ENCODE measurements at places on chromosomes 16 and 17.
A peak's percentile ranks its signal among the peaks of the same experiment; 100 is the strongest.

DNA sequence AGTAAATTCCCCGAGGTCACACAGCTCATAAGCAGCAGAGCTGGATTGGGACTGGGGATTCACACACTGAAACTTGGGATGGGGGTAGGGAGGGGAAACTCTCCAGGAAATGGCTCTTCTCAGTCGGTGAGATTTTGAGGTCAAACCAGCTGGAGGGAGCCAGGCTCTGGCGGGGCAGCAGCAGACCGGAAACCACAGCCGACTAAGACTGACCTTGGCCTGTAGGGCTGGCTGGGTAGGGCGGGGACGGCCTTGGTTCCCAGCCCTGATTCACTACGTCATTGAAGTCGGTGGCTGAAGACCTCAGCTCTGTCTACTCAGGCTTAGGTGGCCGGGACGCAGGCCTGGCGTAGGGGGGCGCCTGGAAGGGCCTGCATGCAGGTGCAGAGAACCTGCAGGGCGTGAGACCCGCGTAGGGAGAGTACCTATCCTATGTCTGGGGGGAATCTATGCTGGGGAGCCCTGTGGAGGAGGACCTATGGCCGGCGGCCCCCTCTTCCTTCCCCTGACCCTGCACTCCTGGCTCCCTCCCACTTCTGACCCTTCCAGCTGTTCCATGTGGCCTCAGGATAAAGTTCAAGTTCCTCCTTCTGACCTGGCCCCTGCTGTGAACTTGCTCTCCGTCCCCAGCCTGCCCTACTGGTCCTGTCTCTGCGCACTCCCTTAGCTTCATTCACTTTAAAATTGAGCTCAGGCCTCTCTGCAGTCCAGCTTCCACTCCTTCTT lies 11.9 kb upstream of the SLC4A1 start:
- peak; percentile 5 for DNase-seq

- DNase-seq: no peak
Observed at GRCh38 chr17:11290814-11291213, 49.8 kb downstream of the SHISA6 start.

DNA sequence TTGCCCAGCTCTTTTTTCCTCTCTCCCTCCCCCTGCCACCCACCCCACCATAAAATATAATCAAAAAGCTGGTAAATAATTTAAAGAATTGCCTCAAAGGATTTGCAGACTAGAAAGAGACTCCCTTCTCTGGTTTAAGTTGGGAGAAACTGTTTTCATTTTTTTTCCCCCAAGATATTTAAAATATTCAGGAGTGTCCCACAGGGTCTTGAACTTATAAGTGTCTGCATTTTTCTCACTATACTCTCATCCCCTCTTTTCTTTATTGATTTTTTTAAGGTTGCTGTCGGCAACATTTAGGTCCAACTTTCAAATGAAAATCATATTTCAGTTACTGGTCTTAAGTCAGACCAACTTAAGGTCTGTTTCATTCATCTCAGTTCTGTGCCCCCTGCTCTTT lies 210.2 kb downstream of the MSI2 start:
- DNase-seq: no peak

DNA sequence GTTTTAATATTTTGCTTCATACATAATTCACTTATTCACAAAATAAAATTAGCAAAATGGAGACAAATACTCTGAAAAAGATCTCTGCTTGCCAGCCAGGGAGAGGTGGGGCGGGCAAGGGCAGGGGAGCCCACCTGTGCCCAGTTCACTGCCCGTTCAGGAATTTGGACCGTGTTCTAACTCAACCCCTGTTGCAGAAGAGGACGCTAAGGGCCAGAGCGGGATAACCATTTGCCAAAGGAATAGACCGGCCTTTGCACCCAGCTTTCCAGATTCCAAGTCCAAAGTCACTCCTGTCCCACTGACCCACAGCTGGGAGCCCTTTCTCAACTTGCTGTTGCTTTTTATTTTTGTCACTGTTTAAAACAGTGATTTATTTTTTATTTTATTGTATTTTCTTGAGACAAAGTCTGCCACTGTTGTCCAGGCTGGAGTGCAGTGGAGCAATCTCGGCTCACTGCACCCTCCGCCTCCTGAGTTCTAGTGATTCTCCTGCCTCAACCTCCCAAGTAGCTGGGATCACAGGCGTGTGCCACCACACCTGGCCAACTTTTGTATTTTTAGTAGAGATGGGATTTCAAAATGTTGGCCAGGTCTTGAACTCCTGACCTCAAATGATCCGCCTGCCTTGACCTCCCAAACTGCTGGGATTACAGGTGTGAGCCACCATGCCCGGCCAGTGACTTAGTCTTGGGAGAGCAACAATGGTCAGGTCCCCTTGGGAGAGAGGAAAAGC lies 2.7 kb upstream of the PIEZO1 start:
- no peak for DNase-seq

GRCh38 chr16:54026456-54026855 lies 260.1 kb downstream of the IRX3 start:
- no peak for DNase-seq

DNA sequence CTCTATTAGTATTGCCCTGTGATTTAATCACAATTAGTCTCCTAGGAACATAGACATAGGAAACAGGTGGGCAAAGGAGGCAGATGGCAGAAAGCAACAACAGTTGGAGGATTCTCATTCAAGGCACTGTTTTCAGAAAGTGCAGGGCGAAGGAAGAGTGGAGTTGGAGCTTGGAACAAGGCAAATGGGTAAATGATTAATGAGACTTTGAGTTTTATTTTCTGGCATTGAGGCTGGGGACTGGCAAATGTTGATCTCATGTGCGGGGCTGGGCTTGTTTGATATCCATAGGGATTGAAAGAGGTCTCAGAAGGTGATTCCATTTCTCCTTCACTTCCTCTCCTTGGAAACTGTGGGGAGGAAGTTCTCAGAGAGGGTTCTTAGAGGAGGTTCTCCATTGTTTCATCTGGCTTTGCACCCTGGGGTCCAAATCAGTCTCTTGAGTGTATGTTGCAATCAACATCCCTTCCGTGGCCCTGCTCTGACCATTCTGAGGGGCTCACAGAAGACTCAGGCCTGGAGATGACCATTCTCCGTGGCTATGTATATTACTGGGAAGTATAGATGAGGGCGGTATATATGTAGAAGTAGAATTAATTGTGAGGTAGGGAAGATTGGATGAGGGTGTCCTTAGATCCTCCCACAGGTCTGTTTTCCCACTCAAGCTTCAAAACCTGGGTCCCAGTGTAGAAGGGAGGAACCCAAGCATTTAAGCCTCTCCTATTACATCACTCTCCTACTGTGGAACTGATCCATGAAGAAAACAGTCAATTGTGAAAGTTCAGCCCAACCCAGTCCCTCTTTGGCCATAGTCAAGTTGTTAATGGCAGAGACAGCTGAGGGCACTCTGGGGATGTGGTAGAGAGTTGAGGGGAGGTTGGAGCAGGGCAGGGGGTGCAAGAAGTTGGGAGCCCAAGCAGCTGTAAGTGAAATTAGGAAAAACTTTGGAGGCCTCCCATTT lies 36.5 kb upstream of the SRSF1 start:
- DNase-seq: no peak

- DNase-seq: no peak
Observed at GRCh38 chr16:57028086-57028485, 38.7 kb downstream of the NLRC5 start.

DNA sequence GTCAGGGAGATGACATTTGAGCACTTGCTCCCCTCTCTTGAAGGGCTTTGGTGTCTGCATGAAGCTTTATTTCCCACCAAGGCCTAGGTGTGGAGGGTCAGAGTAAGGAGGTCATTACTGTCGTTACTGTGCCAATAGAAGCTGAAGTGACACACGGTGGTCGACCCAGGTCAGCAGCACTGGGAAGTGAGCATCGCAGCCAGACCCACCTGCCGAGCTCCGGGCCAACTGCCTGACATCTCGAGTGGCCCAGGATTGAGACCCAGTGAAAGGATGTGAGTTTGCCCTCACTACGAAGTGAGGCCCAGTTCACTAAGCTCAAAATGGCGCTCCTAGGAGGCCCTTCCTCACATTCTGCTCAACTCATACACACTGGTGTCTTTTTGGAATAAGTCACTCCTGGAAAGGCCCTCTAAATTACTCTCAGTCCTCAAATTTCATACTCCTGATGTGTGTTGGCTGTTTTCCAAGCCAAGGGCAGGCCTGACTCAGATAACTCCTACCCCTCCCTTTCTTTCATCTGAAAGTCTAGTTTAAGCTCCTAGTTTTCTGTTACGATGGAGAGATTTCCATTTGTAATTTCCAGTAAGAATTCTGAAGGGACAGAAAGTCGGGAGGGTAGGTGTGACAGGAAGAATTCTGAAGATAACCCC lies 200.4 kb downstream of the LGALS9B start:
- DNase-seq: no peak

GRCh38 chr16:58123896-58124600 lies 5.1 kb downstream of the CFAP20 start:
- DNase-seq: no peak

- no peak for DNase-seq
Observed at GRCh38 chr16:9703731-9704130, 478.5 kb downstream of the GRIN2A start.

DNA sequence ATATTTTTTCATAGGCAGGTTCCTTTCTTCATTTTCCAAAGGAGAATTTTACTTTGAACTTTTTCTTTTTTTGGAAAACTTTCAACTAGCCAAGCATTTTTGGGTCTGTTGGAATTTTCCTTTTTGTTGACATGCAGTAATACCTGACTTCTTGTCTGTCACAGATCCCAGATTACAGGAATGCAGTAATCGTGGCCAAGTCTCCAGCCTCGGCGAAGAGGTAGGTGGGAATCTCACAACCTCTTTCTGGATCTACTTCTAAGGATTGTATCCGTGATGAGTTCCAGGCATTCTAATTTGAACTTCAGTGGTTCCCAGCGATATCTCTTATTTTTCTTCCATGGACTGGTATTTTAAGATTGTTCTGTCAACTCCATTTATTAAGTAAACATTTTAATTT lies 31.7 kb downstream of the PRPSAP2 start:
- DNase-seq: no peak

- no peak for DNase-seq
Observed at GRCh38 chr17:50645748-50646682, 11.3 kb downstream of the ABCC3 start.

GRCh38 chr16:2234813-2235170 lies 1.5 kb upstream of the DNASE1L2 start:
- DNase-seq: no peak

DNA sequence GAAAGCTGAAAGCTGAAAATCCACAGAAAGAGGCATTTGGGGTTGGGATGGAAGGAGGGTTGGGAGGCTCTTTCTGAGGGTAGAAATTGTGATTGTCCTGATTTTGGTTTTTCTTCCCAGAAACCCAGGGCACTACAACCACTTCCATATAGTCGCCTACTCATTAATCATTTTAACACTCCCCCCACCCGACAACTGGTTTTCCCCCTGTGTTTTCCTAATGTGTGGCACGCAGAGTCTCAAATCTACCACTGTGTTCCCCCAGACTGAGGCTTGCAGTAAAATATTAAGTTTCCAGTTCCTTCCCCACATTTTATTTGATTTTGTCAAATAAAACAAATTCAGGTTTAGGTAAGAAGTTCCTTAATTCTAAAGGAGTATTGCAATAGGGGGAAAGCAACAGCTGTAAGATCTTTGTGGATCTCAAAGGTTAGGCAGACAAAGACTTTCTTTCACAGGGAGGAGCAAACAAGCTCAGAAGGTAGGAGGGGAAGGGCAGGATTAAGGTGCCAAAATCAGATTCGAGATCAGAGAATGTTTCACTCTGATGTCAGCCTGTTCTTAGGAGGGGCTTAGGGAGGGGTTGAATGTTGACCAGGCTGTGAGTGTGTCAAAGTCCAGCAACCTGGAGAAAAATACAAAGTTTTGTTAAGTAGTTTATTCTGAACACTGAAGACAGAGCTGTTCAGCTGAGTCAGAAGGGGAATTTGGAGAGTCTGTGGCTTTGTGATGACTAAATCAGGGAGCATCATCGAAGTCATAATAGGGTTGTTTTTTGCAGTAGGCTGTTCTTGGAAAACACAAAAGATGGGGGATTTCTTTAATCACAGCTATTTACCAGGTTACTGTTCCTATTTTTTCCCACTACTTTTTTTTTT lies 3.6 kb downstream of the ZNF267 start:
- DNase-seq: no peak

DNA sequence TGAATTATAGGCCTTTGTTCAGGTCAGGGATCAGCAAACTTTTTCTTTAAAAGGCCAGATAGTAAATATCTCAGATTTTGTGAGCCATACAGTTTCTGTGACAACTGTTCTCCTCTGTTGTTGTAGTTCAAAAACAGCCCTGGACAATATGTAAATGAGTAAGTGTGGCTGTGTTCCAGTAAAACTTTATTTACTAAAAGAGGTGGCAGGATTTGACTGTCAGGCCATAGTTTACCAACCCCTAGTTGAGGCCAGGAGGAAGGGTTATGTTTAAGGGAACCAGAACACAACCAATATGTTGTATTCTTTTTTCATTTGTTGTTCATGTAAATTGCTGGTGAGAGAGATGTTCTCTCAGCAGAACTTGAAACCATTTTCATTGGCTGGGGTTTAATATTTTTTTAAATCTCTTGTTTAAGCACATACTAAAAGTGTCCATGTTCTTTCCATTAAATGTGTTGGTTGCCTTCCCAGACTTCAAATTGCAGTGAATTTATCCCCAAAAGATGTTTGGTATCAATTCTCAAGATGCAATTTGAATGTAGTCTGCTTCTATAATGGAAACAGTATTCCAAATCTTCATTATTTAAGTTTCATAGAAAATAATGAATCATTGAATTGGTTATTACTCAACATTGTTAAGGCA lies 260.3 kb downstream of the FTO start:
- no peak for DNase-seq

DNA sequence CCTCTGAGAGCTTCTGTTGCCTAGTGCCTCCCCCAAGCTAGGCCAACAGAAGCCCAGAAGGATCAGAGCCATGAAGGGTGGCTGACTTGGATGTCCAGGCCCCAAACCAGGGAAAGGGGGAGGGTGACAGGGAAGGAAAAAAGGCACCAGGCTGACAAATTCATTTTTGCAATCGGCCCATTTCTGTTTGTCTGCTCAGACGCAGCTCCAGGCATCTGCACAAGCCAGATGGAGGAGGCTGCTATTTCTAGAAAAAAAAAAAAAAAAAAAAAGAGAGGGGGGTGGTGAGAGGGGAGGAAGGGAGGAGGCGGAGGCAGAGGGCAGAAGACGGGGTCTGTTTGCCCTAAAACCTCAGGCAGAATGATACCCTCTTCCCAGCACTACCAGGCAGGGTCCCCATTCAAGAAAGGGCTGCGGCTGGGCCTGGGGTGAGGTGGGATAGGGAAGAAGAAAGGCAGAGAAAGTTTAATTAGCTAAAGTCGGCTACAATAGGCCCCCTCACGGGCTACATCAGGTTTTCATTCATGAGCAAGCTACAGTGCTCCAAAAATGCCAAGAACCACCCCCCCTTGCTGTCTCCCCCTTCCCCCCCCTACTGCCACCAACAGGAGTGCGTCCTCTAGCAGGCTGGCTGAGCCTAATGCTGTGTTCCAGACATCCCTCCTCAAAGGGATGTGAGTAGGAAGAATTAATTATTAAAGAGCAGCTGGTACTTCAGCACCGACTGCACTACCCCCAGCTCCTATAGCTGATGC lies 2.4 kb downstream of the HDAC5 start:
- DNase-seq: no peak

- no peak for DNase-seq
Observed at GRCh38 chr16:8818504-8819270, 21.0 kb downstream of the PMM2 start.

GRCh38 chr16:11792410-11793241 lies 4.4 kb downstream of the ZC3H7A start:
- no peak for DNase-seq
